ENCODE measurements at places on chromosomes 7 and 10.

GRCh38 chr10:101658975-101659374 is 36.0 kb downstream of the FBXW4 start:
- no peak for DNase-seq

DNA sequence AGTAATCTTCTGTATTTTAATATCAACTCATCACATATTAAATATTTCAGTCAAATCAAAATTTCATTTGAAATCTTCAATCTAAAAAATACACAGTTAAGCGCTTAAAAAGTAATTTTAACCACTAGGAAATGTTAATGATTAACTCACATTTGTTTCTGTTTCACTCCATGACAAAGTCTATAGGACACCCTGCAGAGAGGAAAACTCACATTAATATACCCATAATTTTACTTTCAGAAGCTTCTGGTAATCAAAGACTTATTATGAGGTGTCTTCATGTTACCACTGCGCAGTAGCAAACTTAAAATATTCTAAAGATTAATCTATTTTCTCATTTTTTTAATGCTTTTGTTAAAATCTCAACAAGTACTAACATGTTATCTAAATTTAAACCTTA is 41.0 kb upstream of the ZNF518A start:
- no peak for DNase-seq

DNA sequence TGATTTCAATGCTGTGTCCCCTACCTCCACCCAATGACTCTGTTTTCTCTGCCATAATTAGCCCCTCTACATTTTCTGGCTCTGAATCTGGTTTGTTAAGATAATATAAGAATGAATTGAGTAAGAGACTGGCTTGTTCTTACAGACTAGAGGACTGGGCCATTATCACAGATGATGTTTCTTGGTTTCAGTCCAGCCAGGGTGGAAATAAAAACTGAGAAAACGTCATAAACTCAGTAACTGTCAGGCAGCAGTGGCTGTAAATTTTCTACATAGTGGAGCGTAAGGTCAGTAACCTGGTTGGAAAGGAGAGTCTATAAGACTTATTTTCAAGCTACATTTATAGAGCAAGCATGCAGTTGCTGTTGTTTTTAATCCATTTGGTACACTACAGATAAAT is 485.4 kb downstream of the HTR7 start:
- DNase-seq, result no peak

DNA sequence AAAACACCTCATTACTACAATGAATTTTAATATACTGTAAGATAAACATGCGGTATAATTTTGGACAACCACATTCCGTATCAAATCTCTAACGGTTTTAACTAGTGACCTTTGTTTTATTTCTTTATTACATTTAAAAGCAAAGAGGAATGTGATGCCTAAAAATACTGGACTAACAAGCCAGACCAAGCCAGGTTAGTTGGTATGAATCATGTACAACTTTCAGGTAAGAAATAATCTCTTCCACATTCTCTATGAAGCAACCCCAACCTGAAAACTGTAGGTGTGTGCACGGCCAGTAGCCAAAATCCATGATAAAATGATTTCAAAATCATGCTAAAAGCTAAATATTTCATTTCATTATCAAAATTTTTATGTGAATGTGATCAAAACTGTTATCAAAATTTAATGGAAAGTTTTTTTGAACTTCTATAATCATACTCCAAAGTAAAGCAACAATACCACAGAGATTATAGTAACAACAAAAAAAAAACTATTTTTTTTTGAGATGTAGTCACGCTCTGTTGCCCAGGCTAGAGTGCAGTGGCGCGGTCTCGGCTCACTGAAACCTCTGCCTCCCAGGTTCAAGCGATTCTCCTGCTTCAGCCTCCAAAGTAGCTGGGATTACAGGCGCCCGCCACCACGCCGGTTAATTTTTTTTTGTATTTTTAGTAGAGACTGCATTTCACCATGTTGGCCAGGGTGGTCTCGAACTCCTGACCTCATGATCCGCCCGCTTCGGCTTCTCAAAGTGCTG is 127.2 kb downstream of the NRBF2 start:
- DNase-seq, result no peak

GRCh38 chr10:1379601-1380000 is 323.4 kb downstream of the WDR37 start:
- no peak for DNase-seq

GRCh38 chr10:12503311-12503710 is 154.0 kb downstream of the CAMK1D start:
- no peak for DNase-seq

- no peak for DNase-seq
Measured at GRCh38 chr7:16795624-16796023, 9.2 kb downstream of the AGR2 start.

GRCh38 chr7:124269774-124270173 is 236.9 kb upstream of the TMEM229A start:
- DNase-seq, result no peak

GRCh38 chr10:63374991-63375390 is 90.8 kb downstream of the JMJD1C start:
- DNase-seq, result no peak

GRCh38 chr7:7920481-7920880 is 48.1 kb upstream of the GLCCI1 start:
- peak; percentile 68 for DNase-seq

GRCh38 chr10:102435529-102436233 is 3.3 kb upstream of the CUEDC2 start:
- DNase-seq, result peak; percentile 58

DNA sequence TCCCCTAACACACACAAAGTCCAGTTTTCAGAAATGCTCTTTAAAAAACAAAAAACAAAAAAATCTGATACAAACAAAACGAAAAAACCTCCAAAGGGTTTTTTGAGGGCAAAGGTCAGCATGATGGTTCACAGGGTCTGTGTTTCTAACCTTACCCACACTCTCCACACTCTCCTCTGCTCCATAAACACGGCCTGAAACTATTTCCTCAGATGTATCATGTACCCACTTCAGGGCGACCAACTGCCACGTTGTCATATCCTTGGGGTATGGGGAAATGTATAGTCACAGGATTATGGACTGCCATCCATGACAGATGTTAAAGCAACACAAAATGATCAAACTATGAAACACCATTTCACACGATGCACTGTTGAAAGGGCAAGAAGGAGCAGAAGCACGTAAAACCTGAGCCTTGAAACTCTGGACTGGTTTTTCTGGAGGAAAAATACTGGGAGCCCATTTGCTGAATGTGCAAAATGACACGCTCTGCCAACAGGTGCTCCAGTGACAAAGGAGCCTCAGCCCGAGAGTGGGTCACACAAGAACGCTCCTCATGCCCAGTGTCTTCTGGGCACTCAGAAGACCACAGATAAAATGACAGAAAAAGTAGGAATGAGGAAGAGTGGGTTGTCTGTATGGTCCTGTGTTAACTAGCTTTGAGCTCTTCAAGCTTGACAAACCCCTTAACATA is 15.8 kb downstream of the NAPEPLD start:
- DNase-seq, result no peak

DNA sequence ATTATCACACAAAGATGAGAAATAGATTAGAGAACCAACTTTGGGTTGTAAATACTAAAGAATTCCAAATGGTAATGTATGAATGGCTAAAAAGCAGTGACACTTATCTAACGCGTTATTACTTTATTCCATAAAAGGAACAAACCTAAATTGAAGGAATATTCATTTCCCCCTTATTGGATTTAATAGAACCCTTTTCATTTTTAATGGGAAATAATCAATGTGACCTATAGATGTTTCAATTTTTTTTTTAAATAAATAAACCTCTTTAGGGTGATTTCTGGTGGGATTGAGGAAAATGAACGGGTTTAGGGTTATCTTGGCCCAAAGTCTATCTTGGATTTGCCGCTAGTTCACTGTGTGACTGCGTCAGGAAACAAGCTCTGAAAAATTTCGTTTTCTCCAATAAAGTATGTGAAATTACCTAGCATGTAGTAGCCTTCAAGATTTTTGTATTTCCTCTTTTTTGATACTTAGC is 1.9 kb upstream of the ACBD5 start:
- DNase-seq, result no peak

DNA sequence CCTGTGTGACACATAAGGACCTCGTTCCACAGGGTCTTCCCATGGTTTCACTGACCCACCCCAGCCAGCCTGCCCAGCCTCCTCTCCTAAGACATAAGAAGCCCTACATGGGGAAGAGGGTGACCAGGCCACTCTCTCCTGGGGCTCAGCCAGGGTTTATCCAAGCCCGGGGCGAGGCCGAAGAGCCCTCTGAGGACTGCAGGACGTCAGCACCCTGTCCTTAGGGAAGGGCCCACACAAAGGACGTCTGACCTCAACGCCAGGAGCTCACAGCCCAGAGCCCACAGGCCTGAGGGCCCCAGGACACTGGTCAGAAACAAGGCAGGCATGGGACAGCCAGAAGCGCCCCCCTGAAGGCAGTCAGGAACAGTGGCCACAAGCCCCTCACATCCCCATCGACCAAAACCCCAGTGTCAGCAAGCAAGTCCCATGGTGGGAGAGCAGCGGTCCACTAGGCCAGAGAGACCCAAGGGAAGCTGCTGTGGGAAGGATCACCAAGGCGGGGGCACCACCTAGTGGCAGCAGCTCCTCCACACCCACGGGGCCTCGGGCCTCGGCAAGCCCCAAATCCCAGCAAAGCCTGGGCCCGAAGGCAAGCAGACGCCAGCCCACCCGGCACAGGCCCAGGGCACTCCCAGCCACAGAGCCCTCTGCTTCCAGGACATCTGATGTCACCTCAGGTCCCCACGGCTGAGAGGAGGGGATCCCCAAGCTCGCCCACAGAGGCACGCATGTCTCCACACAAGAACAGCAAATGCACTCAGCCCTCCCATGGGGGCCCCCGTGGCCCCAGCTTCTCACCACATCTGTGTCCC is 23.4 kb downstream of the MAD1L1 start:
- peak; percentile 37 for DNase-seq

DNA sequence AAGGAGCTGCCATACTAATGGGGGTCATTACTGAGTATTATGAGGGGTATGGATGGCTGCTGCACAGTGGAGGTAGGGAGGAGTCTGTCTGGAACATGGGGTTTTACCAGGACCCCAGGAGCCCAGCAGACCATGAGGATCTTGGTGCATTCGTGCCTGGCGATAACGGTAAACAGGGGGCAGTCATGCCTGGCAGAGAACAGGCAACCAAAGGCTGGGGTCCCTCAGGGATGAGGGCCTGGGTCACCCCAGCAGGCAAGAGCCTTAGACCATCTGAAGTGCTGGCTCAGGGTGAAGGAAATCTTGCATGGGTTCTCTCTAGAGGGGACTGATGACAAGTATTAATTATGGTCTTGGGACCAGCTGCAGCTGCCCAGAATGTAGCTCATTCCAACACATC is 46.1 kb downstream of the MYL10 start:
- no peak for DNase-seq

DNA sequence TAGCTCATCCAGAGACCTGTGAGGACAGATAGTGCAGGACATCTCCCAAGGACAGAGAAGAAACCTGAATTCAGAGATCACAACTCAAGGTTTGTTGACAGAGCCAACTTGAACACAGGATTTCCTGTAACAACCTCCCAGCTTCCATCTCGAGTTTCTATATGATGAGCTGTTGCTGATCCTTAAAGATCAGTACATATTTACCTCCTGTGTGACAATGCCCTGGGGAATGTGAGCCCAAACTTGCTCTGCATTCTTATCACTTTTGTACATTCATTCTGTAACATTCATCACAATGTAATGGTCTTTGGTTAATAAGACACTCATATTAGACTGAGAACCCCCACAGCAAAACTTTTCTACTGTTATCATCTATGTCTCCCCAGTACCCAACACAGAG is 468.6 kb downstream of the XPNPEP1 start:
- no peak for DNase-seq

DNA sequence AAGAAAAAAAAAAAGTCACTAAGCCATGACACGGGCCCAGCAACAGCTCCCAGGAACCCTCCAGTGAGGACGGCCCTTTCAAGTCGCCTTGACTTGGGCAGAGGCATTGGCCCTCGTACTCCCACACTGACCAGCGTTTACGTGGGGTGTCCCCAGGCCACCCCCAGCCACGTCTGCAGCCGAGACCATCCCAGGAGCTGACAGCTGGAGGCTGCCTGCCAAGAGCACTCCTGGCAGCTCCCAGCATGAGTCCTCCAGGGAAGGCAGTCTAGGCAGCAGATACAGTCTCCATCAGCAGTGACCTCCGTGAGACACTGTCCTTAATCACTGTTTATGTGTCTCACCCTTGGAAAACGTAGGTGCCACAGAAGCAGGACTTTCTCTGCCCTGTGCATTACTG is 86.5 kb downstream of the PROSER2 start:
- DNase-seq, result no peak

GRCh38 chr10:58672845-58673244 is 160.2 kb downstream of the BICC1 start:
- DNase-seq, result no peak

DNA sequence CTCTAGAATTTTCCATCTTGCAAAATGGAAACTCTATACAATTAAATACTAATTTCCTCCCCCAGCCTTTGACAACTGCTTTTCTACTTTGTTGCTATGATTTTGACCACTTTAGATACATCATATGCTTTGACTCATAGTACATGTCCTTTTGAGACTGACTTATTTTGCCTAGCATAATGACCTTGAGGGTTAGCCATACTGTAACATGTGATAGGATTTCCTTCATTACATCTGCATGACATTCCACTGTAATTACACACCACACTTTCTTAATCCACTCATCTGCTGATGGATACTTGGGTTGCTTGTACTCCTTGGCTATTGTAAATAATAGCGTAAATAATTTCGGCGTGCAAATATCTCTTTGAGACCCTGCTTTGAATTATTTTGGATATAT is 127.7 kb downstream of the JAZF1 start:
- DNase-seq, result no peak

GRCh38 chr10:26423722-26424121 is 14.4 kb upstream of the APBB1IP start:
- no peak for DNase-seq

GRCh38 chr7:25847336-25848070 is 304.5 kb upstream of the NFE2L3 start:
- no peak for DNase-seq

GRCh38 chr7:134084488-134085144 is 42.5 kb upstream of the LRGUK start:
- DNase-seq, result peak; percentile 15

GRCh38 chr7:50497068-50497642 is 47.0 kb upstream of the FIGNL1 start:
- DNase-seq, result no peak

DNA sequence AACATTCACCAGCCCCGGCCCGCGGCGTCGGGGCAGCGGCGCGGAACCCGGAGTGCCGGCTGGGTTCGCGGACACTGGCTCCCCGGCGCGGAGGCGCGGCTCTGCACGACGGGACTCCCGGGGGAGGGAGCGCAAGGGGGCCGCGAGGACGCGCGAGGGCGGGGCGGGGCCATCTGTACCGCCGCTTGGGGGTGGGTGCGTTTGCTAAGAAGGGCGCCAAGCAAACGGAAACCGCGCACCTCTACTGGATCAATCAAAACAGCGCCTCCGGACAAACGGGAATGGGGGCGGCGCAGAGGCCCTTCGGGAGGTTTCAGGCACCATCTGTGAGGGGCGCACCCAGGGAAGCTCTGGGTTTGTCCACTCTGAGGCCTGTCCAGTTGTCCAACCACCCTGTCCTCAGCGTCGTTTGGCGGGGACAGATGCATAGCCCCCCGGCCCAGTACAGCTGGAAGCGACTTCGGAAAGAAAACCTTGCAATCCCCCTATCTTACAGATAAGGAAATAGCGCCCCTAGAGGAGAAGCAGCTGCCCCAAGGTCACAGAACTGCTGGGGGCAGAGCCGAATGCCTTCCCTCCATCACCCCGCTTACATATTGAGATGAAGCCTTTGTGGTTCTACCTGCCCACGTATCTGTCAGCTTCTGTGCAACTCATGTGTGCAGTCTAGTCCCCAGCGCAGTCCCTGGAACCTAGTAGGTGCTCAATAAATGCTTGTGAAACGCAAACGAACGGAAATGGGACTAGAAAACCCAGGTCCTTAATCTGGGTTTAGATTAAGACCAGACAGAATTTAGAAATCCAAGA is 10.7 kb upstream of the SLIT1 start:
- peak; percentile 75 for DNase-seq
